CD4-positive, alpha-beta T cell treated with Interferon alpha-2 for 1 hour (primary cell): ENCODE measurements at places on chromosomes 7 and 10.

DNA sequence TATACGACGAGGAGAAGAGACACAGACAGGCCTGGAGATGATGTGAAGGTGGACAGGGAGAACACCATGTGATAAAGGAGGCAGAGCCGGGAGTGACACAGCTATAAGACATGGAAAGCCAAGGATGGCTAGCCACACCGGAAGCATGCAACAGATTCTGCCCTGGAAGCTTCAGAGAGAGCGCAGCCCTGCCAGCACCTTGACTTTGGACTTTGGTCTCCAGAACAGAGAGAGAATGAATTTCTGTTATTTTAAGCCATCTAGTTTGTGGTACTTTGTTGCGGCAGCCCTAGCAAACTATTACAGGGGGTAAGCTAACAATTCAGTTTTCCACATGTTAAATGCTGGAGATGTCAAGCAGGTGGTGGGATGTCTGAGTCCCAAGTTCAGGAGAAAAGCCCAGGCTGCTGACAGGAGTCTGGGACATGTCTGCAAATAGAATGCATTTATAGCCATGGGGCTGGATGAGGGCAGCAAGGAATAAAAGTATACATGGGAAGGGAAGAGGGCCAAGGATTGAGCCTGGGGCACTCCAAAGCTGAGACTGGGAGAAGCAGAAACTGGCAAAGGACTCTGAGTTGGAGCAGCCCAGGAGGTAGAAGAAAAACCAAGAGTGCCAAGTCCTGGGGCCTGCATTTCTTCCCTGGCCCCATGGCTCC is 65.1 kb downstream of the ATXN7L1 start:
- no peak for DNase-seq

DNA sequence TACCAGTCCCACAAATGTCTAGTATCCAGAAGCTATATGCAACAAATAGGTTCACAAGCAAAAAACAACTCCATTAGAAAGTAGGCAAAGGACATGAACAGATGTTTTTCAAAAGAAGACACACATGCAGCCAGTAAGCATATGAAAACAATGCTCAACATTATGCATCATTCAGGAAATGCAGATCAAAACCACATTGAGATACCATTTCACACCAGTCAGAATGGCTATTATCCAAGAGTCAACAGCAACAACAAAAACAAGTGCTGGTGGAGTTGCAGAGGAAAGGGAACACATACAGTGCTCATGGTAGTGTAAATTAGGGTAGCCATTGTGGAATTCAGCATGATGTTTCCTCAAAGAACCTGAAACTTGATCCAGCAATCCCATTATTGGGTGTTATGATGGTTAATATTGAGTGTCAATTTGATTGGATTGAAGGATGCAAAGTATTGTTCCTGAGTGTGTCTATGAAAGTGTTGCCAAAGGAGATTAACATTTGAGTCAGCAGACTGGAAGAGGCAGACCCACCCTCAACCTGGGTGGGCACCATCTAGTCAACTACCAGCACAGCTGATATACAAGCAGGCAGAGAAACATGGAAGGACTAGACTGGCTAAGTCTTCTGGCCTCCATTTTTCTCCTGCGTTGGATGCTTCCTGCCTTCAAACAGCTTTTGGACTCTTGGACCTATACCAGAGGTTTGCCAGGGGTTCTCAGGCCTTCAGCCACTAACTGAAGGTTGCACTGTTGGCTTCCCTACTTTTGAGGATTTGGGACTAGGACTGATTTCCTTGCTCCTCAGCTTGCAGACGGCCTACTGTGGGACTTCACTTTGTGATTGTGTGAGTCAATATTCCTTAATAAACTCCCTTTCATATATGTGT is 218.4 kb upstream of the SEMA3D start:
- no peak for DNase-seq

DNA sequence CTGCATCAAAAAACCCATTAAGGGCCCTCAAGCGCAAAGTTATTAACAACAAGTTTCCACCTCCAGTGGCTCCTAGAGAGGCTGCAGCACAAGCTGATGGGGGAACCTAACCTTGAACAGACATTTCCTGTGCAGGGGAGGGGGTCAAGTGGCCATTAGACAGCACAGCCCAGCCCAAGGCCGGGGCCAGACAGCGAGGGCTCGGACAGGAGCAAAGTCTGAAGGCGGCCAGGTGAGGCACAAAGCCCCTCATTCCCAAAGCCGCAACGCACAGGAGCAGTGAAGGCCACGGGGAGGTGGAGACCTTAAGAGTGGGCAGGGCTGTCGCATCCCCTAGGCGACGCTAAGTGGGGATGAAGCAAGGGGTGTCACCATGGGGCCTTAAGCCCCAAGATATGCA is 73.2 kb upstream of the ZNF746 start:
- no peak for DNase-seq

GRCh38 chr10:543131-543530 is 146.3 kb downstream of the DIP2C start:
- no peak for DNase-seq
